Stimulated activated naive CD4-positive, alpha-beta T cell treated with Interleukin-2 at 50 U/mL for 16 hours (primary cell): ENCODE measurements at places on chromosomes 5 and 9.

GRCh38 chr5:31894141-31894540, 255.2 kb downstream of the PDZD2 start:
- no peak for DNase-seq

- no peak for DNase-seq
These were observed 43.7 kb downstream of the RANBP6 start for GRCh38 chr9:5971740-5972139.

GRCh38 chr5:77568082-77568481, 70.4 kb downstream of the OTP start:
- no peak for DNase-seq

DNA sequence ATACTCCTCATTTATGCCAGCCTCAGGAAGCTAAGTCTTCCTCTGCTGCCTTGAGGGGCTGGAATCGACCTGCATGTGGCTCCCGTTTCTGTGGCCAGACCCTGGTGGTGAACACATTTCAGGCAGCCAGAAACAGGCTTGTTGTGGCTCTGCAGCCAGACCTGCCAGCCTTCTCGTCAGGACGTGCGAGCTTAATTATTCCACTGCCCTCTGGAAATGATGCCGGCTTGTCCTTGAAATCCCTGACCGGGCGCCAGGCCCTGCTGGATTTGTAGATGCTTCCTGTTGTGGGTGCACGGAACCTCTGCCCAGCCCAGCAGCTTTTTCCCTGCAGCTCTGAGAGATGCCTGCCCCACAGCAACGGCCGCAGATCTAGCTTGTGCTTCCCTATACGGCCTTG, 41.6 kb downstream of the PDZD2 start:
- DNase-seq = no peak

GRCh38 chr5:56575821-56576220, 239.5 kb upstream of the MAP3K1 start:
- no peak for DNase-seq

GRCh38 chr9:97560154-97560553, 58.7 kb downstream of the TMOD1 start:
- DNase-seq = no peak

DNA sequence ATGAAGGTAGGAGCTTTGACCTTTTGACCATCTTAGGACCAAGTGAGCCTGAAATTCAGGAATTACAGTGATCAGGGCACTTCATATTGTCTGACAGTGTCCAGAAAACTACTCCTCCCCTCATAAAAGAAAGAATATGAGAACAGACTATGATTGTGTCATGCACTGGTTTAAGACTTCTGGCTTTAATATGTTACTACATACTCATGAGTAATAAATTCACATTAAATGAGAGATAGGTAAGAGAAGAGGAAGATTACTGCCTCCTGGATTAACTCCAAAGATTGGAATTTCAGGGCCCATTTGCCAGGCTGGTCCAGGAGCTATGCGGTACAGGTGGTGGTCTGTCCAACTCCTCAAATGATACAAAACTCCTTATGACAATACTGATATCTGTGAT, 213.5 kb upstream of the ADRA1B start:
- DNase-seq = no peak

- no peak for DNase-seq
These were observed 90.0 kb downstream of the ARRDC3 start for GRCh38 chr5:91293131-91293530.

DNA sequence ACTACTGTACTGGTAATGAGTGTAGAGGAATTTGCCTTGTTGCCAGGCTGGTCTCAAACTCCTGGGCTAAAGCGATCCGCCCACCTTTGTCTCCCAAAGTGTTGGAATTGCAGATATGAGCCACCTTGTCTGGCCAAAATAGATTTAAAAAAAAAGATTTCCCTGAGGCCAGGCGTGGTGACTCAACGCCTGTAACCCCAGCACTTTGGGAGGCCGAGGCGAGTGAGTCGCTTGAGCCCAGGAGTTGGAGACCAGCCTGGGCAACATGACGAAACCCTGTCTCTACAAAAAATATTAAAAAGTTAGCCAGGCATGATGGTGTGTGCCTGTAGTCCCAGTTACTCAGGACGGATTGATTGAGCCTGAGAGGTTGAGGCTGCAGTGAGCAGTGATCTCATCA, 62.5 kb downstream of the IPO11 start:
- DNase-seq = no peak

DNA sequence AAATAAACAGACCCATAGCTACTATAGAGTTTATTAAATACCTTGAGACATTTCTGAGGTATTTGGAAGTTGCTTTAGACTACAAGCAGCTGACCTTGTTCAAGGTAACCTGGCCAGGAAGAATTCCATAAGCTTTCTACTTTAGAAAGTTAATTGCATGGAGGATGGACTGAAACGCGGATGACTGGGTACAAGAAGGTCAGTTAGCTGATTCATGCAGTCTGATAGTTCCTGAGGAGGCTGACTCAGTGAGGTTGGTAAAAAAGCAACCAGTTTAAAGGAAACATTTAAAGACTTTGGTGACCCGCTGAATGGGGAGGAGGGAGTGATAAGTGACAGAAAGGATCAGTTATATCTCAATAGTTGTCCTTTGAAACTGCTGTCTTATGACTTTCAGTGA, 670.1 kb upstream of the CDH9 start:
- DNase-seq = no peak

DNA sequence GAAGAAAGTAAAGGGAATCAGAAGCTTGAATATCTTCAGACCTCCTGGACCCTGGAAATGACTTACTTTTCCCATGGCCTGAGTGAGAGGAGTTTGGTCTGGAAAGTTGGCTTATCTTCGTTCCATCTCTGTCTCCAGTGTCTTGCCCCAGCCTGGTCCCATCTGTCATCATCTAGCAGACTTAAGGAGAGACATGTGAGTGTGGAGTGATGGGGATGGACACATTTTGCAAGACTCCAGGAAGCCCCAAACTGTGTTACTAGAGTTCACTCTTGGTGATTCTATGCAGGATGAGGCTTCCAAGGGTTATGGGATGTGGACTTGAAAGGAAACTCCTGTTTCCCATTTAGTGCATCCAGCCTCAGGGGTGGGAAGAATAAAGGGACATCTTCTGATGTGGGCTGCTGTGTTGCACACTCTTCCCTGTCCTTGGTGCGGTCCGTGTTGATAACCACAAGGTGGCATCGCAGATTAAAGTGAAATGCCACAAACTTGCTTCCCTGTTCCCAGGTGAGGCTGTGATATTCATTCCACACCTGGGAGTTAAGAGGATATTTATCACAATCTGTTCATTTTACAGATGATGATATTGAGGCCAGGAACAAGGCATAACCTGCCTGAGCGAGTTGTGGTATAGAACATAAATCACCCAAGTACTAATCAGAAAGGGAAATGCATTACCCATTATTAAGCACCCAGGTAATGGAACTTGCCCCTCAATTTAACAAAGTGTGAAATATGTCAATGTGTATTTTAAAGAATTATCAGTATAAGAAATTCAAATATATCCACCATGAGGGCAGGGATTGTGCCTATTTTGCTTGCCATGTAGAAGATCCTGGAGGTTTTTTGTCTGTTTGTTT, 269.9 kb upstream of the PAPPA start:
- no peak for DNase-seq

DNA sequence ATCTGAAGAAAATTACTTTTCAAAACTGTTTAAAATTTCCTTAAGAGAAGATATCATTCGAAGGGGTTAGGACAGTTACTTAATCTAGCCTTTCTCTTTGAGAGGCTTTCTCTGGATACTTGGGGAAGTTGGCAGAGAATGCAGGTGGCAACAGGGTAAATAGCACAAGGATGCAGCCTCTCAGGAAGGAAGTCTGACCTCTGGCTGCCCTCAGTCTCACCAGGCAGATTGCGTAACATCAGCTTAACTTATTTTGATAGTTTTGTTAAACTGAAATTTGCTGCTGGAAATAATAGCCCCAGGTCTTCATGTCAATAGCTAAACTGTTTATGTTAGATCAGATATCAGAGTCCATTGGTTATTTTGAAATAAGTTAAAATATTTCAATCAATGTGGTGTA, 20.4 kb downstream of the CCDC192 start:
- no peak for DNase-seq

DNA sequence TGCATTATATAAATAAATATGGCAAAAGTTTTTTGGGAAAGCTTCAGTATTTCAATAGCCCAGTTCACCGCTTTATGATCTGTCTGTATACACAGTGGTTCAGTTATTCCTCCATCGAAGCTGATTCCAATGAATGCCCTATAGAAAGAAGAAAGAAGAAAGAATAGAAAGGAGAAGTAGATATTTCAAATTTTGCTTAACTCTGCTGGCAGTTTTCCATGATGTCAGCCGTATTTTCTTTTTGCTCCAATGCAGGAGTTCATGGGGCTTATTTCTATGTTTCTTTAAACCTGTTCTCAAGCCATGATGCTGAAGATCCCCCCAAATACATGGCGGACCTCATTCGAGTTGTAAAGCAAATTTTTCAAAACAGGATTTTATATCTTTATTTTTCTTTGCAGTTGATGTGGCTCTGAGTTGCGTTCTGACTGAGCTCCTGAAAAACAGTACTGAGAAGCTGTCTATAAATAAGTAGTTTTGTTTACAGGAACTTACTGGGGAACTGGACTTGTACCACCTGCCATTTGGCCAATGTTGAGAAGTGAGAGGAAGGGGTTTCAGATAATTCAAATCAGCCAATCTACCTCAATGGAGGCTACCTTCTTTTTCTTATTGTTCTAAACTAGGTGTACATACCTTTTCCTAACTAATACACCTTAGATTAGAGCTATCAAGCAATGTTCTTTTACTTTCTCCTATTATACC, 418.5 kb upstream of the MEF2C start:
- DNase-seq = no peak

DNA sequence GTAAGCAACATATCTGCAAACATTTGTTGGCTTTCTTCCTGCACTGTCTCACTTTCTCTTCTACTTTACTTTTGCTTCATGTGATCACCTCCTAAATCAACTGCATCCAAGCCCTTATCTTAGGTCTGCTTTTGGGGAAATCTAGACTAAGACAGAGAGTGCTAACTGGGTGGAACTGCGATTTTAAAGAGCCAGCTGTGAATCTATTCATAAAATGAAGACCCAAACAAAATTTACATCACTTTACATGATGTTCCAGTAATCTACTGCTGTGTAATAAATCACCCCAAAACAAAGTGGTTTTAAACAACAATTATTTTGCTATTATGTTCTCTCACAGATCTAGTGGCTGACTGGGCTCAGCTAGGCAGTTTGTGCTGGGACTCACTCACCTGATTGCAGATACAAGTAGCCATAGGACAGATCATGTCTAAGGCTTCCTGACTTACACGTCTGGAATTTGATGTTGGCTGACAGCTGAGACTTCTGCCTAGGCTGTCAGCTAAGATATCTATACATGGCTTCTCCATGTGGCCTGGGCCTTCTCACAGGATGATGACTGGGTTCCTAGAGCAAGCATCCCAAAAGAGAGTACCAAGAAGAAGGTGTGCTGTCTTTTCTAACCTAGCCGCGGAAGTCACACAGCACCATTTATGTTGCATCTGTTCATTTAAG, 145.1 kb upstream of the TBCA start:
- DNase-seq = no peak

- no peak for DNase-seq
These were observed 60.3 kb downstream of the HSPA4 start for GRCh38 chr5:133112026-133112660.

DNA sequence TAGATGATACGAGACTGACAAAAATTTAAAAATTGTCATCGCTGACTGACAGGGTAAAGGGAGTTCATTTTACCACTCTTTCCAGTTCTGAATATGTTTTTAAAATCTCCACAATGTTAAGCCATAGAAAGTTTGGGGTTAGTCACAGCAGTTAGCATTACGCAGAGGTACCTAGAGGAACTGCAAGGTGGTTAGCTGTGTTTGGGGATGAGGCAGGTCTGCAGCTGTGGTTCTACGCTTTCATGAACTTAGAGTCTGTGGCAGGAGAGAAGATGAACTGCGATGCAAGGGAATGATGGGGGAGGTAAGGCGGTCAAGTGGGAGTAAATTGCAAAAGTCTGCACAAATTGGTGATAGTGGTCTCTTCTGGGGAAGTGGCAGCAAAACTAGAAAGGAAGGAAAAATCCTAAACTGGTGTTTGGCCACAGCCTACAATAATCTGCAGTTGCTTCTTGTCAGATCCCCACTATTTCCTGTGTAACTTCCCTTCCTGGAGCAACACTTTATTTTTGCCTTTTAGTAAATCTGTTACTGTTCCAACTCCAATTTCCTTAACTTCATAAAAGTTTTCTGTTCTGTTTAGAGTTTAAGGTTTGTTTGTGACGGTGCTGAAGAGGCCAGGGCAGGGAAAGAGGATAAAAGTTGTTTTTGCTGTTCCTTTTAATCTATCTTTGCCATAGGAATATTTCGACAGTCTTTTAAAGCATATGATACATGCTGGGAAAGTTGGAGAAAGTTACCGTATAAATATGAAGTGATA, 38.6 kb upstream of the SNX2 start:
- DNase-seq = no peak

DNA sequence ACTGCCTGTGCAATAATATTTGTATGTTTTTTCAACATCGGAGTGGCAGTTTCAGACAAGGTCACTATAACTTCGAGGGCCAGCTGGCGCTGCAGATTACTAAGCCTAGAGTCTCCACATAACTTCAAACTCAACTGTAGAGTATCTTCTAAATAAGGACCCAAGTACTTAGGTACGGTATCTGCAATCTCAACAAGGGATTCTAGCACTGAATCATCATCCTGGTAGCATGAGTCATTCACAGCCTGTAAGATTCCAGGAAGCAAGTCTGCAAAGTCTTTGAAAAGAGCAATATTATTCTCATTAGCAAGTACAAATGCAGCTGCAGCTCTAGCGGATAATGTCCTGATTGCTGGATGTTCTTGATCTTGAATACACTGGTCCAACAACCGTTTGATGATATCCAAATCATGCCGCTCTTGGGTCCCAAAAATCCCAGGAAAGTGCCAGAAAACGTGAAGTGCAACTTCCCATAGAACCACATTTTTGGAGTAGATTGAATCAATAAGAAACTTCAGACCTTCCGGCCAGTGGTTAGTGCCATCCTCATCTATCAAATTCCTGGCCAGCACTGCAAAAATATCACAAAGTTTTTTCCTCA, 654 bp downstream of the RANBP6 start:
- no peak for DNase-seq

DNA sequence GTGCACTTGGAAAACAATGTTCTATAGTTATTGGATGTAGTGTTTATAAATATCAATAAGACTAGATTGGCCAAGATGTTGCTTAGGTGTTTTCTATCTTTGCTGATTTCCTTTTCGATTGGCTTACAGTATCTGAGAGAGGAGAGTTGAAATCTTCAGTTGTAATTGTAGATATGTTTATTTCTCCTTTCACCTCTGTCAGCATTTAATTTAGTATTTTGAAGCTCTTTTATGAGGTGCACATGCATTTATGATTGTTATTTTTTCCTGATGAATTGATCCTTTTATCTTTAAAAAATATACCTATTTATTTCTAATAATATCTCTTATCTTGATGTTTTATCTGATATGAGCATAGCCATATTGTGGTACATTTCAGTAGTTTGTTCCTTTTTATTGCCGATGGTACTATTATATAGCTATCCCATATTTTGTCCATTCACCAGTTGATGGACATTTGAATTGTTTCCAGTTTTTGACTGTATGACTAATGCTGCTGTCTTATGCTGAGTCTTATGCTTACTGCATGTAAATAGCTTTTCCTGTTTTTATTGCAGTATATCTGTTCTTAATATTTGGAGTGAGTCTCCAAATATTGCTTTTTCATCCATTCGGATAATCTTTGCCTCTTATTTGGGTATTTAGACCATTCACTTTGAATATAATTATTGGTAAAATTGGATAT, 34.7 kb downstream of the ERCC6L2 start:
- DNase-seq = no peak

GRCh38 chr5:36452424-36453006, 150.8 kb upstream of the RANBP3L start:
- no peak for DNase-seq
